Osteocyte (in vitro differentiated cells): ENCODE measurements at places on chromosomes 1 and 21. TPM values are rescaled to one million over a fixed set of nuclear protein-coding genes. Genes with fewer than 3 reads are reported as not detected.

- peak; percentile 13 for DNase-seq
Measured at GRCh38 chr1:230228236-230228897, 161.3 kb downstream of the GALNT2 start.

DNA sequence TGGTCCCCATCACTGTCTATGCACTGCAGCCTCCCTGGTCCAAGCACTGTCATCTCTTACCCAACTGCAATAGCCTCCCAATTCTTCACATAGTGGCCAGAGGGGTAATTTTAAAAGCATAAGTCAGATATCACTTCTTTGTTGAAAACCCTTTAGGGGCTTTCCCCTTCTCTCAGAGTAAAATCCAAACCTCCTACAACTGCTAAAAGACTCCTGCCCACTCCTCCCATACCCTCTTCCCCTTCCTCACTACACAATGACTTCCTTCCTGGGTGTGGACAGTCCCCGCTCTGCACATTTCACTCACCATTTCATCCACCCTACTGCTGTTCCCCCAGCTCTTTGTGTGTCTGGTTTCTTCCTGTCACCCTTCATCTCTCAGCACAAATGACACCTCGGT is 8.3 kb downstream of the MCOLN2 start:
- no peak for DNase-seq

DNA sequence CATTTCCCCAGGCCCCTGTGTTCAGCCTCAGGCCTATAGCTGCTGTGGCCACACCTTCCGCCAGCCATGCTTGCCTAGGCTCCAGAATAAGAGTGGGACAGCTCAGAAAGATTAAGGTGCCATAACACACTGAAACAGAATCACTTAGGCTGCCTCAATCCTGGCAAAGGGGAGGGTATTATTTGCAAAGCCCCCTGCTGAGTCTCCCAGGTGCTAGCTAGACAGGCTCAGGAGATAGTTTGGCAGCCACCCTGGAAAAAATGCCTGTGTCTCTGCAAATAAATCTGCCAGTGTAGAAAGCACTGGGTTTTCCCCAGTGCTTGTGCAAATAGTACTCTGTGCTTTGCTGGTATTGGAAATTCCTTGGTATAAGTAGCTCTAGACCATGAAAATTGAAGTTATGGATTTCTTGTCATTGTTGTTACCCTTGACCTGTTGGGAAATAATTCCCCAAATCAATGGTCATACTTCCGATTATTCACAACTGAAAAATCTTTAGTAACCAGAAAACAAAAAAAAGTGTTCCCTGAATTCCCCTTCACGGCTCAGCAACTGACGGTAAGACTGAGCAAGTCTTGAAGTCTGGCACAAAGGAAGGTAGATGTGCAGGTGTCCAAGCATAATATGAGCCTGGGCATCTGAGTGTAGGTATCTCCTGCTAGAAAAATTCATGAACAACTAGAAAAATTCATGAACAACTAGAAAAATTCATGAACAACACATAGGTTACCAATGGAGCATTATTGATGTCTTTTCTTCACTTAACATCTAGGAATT is 56.9 kb downstream of the PROX1 start:
- no peak for DNase-seq

DNA sequence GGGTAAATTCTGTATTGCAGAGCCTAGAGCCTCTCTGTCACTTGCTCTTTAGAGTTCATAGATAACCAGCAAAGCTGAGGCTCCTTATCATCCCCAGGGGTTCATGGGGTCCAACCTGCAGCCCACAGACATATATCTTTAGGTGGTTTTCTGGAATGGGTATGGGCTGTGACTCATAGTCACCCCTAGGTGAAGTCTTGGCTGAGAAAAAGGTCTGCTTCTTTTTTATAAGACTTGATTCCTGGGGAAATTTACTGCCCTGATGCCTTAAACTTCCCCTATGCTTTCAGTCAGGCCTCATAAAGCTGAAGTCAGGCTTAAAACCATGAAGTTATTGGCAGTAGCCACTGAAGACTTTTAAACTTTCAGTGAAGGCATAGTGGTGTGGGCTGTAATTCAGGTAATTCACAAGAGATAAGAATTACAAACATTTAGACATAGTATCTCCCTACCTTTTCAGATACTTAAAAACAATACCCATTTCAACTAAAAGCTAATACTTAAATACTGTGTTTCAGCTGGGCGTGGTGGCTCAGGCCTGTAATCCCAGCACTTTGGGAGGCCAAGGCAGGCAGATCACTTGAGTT is 46.8 kb downstream of the MACO1 start:
- no peak for DNase-seq

DNA sequence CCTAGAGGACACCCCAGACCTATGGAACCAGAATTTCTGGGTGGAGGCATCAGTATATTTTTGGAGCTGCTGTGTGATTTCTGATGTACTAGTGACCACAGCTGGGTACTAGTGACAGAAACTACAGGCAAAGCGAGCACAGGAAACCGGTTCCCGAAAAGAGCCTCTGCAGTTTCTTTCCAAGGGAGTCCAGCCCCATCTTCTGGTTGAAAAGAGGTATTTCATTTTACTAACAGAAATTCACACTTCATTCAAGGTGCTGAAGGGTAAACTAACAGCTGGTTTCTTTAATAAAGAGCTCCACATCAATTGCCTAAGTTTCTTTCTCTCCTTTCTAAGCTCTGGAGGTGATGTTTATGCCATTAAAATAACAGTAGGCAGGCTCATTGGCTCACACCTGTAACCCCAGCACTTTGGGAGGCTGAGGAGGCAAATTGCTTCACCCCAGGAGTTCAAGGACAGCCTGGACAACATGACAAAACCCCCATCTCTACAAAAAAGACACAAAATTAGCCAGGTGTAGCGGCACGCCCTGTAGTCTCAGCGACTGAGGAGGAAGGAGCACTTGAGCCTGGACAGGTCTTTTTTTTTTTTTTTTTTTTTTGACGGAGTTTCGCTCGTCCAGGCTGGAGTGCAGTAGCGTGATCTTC is 22.0 kb downstream of the THAP3 start:
- no peak for DNase-seq

GRCh38 chr1:3024588-3024987 is 3.3 kb downstream of the ACTRT2 start:
- no peak for DNase-seq

DNA sequence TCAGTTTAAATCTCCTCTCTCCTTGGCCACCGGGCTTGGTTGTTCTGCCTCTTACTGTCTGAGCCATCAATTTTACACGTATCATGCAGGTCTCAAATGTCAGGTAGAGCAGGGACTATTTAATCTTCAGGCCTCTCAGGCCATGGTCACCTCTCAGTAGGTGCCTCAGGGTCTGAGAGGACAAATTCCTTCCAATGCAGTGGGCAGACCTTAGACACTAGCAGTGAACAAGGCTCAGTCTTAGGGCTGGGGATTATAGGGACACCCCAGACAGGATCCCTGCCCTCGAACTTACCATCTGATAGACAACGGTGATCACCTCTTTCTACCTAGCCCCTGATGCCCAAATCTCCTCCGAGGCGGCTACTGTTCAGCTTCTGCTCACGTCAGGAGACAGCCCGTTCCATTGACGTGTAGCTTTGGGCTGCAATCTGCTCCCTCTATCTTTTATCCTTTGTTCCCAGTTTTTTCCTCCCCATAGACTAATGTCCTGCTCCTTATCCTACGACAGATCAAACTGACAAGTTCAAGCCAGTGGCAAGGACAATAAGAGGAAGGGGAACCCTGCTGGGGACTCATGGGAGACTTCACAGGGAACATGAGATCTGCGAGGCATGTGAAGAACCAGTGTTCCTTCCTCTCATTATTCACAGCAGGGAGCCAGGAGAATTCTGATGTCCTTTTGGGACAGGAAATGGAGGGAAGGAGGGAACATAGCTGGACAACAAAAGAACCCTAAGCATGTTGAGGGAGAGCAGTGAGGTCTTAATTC is 1.4 kb upstream of the MYOG start:
- peak; percentile 63 for DNase-seq

GRCh38 chr1:159142726-159143510 is 28.5 kb upstream of the CADM3 start:
- no peak for DNase-seq

DNA sequence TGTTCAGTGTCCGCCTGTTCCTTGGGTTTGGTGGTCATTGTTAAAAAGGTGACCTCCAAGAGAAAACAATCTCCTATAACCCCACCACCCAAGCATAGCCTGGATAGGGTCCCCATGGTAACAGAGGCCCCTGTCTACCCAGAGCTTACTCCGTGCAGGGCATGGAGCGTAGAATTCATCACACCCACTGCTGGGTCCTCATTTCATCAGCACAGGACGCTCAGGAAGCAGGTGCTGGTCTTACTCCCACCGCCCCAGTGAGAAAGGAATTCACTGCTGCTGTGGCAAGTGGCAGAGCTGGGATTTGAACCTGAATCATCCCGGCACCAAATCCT is 37.0 kb downstream of the ARHGEF10L start:
- DNase-seq, result no peak

DNA sequence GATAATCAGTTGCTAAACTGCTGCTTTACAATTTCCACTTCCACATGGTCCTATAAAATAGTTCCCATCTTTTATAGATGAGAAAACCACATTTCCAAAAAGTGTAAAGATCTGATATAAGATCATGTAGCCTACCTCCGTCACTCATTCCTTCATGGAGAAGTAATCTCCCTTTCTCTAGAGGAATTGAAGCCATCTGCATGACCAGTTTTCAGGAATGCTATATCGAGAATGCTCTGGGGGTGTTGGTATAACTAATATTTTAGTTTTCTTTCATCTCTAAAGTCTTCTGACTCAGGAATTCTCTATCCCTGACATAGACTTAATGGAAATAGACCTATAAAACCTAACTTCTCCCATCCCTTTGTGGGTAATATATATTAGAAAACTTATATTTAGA is 173.0 kb upstream of the UBE2U start:
- DNase-seq, result no peak

DNA sequence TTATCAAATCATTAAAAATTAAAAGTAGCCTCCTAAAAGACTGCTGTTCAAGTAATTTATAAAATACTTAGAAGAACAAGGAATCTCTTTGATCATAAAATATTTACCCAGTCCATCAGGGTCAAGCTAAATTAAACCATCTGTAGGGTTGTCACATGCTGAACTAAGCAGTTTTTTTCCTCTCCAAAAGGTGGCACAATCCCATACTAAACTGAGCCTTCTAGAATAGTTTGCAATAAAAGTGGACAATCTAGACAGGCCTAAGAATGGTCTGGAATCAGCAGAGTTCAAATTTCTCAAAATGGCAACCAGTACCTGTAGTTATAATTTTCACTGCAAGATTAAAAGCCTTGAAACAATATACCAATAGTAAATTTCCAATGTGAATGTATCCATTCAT is 194.8 kb downstream of the EIF4G3 start:
- no peak for DNase-seq

DNA sequence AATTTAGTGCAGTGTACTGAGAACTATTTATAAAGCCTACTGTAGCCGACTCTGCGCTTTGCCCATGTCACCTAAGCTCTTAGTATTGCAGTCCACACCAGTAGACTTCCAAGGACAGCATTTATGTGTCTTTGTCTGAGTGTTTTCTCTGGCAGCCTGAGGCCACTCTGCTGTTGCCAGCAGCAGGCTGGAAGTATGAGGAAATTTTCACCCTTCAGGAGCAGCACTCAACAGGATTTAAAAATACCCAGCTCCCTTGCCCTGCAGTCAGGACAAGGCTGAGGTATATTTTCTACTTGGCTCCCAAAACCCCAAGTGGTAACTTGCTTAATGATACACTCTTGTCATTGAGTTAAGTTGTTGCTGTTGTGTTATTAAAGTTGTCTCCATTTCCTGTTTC is 230.1 kb downstream of the SRGAP2C start:
- DNase-seq, result no peak

DNA sequence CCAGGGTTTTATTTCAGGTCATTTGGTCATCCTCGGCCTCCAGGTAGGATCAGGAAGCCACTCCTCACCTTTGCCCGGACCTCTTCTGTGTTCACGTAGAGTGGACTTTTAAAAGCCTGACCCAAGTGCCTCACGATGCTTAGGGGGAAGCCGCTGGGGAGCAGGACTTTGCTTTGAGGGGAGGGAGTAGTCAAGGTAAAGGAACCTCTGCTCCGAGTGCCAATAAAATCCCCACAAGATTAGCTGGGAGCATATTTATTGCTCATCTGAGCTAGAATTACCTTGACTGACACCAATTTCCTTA is 603 bp upstream of the DHRS3 start:
- DNase-seq, result no peak

DNA sequence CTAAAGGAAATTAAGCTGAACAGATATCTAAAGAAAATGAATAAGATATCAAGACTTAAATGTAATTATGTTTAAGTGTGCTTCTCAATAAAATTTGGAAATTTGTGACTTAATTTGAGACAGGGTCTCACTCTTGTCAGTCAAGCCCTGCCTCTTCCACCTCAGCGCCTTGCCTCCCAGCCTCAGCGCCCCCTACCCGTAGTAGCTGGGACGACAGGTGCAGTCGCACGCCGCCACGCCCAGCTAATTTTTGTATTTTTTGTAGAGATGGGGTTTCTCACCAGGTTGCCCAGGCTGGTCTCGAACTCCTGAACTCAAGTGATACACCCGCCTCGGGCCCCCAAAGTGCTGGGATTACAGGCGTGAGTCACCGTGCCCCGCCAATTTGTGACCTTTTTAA is 117.0 kb downstream of the CLEC20A start:
- no peak for DNase-seq

GRCh38 chr1:224707843-224708725 is 92.0 kb downstream of the CNIH3 start:
- no peak for DNase-seq

- no peak for DNase-seq
Measured at GRCh38 chr1:24154215-24154614, 11.3 kb upstream of the IL22RA1 start.

DNA sequence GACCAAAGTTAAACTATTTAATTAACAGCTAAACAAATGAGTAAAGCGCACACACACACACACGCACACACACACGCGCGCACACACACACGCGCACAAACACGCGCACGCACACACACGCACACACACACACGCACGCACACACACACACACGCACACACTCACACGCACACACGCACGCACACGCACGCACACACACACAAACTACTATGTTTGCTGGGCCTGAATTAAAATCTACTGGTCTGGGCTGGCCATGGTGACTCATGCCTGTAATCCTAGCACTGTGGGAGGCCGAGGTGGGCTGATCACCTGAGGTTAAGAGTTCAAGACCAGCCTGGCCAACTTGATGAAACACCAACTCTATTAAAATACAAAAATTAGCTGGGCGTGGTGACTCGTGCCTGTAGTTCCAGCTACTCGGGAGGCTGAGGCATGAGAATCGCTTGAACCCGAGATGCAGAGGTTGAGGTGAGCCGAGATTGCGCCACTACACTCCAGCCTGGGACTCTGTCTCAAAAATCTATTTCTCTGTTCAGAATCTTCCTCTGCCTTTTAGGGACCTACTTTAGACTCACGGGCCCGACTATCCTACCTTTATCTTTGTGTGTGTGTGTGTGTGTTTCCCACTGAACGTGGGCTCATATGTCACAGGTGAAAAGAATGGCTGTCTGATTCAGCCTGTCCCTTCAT is 37.5 kb upstream of the DNAJC11 start:
- no peak for DNase-seq

GRCh38 chr1:46521414-46521813 is 30.0 kb downstream of the KNCN start:
- DNase-seq, result no peak

DNAJC28 gene
- total RNA-seq, result 2.1 and 2.7 TPM in 2 replicates

C1QB gene
- not detected in 2 replicates for total RNA-seq

ZBTB21 gene
- 20.3 and 20.9 TPM in 2 replicates for total RNA-seq

GJC2 gene
- total RNA-seq, result 1.6 TPM in 2 replicates

CRB1 gene
- not detected in 2 replicates for total RNA-seq

DDX20 gene
- 13.1 and 14.0 TPM in 2 replicates for total RNA-seq

ANXA9 gene
- not detected in 2 replicates for total RNA-seq
